ENCODE measurements at places on chromosomes 7 and 10.

DNA sequence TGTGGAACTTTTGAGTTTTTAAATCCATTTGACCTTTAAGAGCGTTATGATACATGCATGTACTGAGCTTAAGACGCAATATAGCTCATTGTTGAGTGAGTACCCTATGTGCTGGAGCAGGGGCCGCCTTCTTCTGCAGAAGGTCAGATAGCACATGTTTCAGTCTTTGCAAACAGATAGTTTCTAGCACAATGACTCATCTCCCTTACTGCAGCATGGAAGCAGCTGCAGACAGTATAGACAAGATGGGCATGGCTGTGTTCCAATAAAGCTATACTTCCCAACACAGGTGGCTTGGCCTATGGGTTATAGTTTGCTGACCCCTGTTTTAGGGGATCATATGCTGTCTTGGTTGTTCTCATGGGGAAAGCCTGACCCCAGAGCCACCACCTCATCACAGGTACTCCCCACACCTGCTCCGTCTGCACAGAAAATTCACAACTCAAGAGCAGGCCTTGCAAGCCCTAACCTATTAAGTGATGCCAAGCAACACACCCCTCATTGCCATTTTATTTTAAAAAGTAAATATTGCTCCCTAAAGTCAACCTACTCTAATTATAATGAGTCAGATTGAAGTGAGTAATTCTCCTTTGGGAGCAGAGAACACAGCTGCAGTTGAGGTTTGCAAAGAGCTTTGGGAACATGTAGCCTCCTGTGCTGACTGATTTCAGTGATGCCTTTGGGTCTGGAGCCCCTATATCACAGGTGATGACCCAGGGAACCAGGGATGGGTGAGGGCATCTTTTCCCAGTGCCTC lies 330.1 kb downstream of the PAXIP1 start:
- peak; percentile 79 for DNase-seq

DNA sequence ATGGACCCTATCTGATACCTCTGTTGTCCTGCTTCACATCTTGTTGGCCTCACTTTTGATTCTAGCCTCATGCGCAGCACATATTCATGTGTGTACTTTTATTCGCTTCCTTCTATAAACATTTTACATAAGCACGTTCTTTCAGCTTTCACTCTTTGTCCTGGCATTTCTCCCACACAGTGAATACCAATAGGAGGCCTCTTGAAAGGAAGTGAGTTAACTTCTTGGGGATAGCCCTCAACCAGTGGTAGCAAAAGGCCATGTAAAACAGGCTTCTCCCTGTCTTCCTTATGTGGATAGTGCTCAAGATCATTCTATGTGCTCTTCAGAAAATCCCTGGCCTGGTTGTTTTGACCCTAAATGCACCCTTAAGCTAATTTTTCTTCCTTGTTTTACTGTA lies 633.9 kb upstream of the MBL2 start:
- DNase-seq, result no peak

- no peak for DNase-seq
Measured at GRCh38 chr7:35727571-35727970, 32.6 kb upstream of the HERPUD2 start.

GRCh38 chr10:5958675-5959074 lies 18.7 kb downstream of the IL15RA start:
- DNase-seq, result no peak

DNA sequence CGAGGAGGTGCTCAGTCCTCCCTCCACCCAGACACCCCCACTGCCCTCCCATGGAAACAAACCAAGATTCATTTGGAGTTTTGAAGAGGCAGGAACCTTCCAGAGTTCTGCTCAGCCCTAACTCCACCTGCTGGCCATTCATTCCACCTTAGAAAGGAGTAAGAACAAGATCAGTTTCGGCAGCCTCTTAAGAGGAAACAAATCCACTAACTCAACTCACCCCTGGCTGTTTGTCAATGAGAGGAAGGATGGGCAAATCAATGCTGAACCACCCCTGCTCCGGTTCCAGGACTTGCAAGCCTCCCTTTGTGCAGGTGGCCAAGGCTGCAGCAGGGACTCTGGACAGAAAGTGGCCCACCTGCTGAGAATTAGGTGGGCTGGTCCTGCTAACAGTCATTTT lies 26.2 kb downstream of the CCDC3 start:
- DNase-seq, result no peak

- DNase-seq, result no peak
Measured at GRCh38 chr10:70769121-70769520, 16.1 kb downstream of the TBATA start.

- no peak for DNase-seq
Measured at GRCh38 chr10:30744106-30744505, 114.6 kb upstream of the LYZL2 start.

DNA sequence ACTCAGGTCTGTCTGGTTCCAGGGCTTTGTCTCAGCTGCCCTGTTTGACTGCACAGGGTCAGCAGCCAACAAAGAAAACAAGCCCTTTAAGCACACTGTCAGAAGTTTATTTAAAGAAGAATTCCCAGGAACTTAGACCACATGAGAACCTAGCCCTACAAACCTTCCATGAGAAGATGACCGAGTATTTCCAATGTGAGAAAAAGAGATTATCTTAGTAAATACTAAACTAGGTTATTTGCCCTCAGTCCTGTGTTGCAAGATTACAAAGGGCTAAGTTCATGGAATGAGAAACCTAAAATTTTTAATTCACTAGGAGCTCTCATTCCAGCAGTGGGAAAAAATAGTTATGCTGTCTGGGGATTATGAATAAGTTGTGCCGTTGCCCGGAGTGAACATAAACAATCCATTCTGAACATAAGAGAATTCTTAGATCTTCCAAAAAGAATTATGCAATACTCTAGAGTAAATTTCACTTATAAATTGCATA lies 46.7 kb downstream of the NOC3L start:
- DNase-seq, result no peak
